ENCODE measurements at places on chromosomes 3 and 15.

DNA sequence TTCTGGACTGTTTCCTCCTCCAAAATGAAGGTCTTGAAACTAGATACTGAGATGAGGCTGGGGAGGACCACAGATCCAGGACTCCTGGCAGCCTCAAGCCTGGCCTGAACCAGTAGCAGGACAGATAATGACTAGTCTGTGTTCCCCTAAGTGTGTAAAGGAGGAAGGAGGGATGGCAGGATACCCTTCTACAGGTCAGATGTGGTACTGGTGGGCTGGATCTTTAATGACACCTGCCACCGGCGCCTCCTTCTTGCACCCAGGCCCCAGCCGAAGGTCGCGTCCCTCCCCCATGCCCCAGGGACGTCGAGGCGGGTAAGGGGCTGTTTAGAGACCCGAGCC, 556 bp downstream of the USP19 start:
- no peak for DNase-seq

DNA sequence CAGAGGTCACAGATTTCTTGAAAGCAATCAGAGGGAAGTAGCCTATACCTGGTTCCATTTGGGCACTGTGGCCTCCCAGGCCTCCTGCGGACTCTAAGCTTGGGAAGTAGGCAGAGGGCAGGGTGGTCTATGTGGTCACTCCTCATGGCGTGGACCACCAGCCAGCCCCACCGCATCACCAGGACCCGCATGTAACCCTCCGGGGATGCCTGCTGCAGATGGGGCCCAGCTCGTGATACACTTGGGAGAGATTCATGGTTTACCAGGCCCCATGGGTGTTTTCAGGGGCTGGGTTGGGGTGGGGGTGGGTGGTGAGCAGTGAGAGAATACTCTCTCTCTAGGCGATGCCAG, 123.7 kb downstream of the ASB7 start:
- DNase-seq: no peak

GRCh38 chr15:43775411-43775965, 1.3 kb downstream of the ELL3 start:
- DNase-seq: peak; percentile 48

- no peak for DNase-seq
Observed at GRCh38 chr15:66574596-66574950, 8.8 kb upstream of the LCTL start.

GRCh38 chr3:187736418-187736871, 8.8 kb downstream of the BCL6 start:
- no peak for DNase-seq

Measured in eye (tissue), 1 donor.